ENCODE measurements at places on chromosomes 1 and 21.

DNA sequence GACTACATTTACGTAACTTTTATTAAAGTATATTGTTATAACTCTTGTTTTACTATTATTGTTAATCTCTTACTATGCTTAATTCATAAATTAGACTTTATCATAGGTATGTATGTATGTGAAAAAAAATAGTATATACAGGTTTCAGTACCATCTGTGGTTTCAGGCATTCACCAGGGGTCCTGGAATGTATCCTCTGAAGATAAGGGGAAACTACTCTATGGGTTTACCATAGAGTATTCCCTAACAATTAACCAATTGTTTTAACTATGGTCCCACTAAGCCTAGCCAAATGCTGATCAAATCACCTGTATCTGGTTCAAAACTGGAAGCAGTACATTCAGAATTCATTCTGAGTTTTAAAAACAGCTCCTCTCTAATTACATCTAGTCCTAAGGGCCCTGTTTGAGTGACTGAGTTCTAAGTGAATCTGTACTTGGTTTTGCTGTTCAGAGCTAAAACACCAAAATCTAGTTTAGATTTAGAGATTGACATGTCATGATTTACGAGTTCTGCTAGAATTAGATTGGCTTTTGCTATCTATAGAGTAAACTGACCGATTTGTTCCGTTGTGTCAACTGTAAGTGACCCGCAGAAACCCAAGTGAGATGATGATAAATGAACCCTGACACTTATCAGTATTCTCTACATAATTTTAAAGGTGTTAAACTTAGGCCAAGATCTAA lies 93.5 kb upstream of the GNG4 start:
- no peak for DNase-seq

- no peak for DNase-seq
These were observed 800 bp upstream of the FAM163A start for GRCh38 chr1:179742291-179742690.

GRCh38 chr1:30106125-30106524 lies 617.3 kb downstream of the MATN1 start:
- DNase-seq = no peak

- DNase-seq = no peak
These were observed 376.3 kb upstream of the CAMK1G start for GRCh38 chr1:209207126-209207700.

GRCh38 chr1:26102526-26102925 lies 9.1 kb upstream of the PDIK1L start:
- DNase-seq = no peak

DNA sequence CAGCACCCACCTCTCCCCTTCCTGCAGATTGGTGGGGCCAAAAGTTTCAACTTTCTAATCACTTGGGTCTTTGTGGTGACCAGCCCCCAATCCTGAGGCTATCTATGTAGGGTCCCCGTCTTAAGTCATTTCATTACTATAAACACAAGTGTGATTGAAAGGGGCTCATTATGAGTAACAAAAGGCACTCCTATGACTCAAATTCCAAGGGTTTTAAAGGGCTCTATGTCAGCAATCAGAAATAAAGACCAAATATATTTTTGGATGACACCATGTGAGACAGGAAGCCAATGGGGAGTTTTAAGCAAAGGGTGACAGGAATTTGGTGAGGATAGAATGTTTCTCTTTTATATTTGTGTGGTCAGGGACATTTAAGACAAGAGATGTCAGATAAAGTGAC lies 6.2 kb downstream of the ERO1B start:
- no peak for DNase-seq

- no peak for DNase-seq
These were observed 21.9 kb downstream of the MT1HL1 start for GRCh38 chr1:236982380-236982779.
